ENCODE measurements at places on chromosomes 7 and 10.

GRCh38 chr10:12980102-12980661 is 21.3 kb downstream of the CCDC3 start:
- H3K27ac ChIP-seq, result no peak overlapping the region
- H3K4me1 ChIP-seq, result peaks cover 4% of the 10 kb centered on the region
- no peak overlapping the region for H3K4me3 ChIP-seq
- DNase-seq, result no peak

GRCh38 chr10:122992031-122992585 is 11.9 kb downstream of the PSTK start:
- no peak overlapping the region for H3K4me3 ChIP-seq
- H3K36me3 ChIP-seq, result no peaks in the 10 kb centered on the region
- no peaks in the 10 kb centered on the region for H3K4me1 ChIP-seq
- H3K27me3 ChIP-seq, result no peaks in the 10 kb centered on the region
- DNase-seq, result no peak
- H3K27ac ChIP-seq, result no peak overlapping the region

DNA sequence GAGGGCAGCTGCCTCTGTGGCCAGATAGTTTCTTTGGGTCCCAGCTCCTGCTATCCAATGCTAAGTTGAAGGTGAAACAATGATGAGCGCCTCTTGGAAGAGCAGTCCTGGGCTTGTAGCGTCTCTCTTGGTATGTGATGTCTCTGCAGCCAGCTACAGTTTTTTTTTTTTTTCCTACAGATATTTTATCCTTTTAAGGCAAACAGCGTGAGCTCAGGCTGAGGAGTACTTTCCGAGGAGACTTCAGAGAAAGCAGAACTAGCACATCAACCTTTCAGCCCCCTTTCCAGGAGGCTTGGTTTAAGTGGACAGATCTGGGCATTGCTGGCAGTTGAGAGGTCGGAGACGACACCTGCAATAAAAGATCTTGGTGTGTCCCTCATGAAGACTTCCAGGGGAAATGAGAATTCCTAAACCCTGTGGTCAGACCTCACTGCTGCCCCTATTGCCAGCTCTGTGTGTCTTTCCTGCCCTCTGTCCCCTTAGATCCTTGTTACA is 9.1 kb downstream of the PRKG1 start:
- no peaks in the 10 kb centered on the region for H3K36me3 ChIP-seq
- DNase-seq, result no peak
- no peak overlapping the region for H3K27ac ChIP-seq

DNA sequence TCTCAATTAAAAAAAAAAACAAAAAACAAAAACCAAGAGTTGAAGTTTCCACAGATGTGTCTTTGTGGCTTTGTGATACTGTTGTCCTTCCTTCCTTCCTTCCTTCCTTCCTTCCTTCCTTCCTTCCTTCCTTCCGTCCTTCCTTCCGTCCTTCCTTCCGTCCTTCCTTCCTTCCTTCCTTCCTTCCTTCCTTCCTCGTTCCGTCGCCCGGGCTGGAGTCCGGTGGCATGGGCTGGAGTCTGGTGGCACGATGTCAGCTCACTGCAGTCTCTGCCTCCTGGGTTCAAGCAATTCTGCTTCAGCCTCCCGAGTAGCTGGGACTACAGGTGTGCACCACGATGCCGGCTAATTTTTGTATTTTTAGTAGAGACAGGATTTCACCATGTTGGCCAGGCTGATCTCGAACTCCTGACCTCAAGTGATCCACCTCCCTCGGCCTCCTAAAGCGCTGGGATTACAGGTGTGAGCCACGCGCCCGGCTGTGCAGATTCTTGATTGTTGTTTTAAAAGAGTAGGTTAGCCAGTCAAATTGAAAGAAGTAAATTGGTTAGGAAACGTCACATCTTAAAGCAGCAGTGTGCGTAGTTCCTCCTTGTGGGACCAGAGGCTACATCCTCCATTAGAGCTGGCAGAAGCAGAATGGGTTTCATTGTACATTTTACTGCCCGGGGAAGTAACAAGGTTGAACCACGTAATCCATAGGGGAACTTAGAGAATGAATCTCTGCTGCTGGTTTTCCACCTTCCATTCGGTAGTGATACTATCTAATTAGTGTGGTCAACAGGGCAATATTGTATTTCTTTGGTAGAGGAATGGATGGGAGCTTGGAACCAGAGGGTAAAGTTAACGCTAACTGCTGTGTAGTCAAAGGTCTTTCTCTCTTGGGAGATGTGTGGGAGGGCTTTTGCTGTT is 20.6 kb downstream of the DNAJB6 start:
- no peaks in the 10 kb centered on the region for H3K36me3 ChIP-seq
- no peak for DNase-seq
- H3K4me1 ChIP-seq, result peaks cover 75% of the 10 kb centered on the region
- H3K4me3 ChIP-seq, result no peak overlapping the region
- H3K27me3 ChIP-seq, result no peaks in the 10 kb centered on the region

- no peak for DNase-seq
- H3K4me3 ChIP-seq, result no peak overlapping the region
- peaks cover 28% of the 10 kb centered on the region for H3K4me1 ChIP-seq
- no peaks in the 10 kb centered on the region for H3K27me3 ChIP-seq
- peak overlapping the region; percentile 32 for H3K27ac ChIP-seq
These were observed 39.5 kb downstream of the PRKAG2 start for GRCh38 chr7:151837285-151838042.

DNA sequence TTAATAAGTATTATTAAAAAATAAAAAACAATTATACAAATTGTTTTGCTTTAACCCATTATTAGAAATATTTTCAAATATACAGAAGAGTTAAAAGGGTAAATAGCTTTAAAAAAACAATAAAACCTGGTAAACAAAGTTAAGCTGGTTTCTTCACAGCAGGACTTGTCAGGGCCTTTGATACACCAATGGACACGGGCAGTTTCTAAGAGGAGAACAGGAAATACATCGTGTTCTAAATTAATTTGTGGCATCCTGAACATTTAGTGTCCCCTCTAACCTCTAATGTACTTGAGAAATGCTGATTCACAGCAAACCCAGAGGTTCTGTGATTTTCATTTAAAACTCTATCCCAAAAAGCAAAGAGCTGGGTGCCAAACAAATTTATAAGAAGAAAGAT is 80.8 kb downstream of the RAB11FIP2 start:
- no peaks in the 10 kb centered on the region for H3K4me1 ChIP-seq
- no peak for DNase-seq
- H3K27me3 ChIP-seq, result no peaks in the 10 kb centered on the region
- no peak overlapping the region for H3K27ac ChIP-seq

DNA sequence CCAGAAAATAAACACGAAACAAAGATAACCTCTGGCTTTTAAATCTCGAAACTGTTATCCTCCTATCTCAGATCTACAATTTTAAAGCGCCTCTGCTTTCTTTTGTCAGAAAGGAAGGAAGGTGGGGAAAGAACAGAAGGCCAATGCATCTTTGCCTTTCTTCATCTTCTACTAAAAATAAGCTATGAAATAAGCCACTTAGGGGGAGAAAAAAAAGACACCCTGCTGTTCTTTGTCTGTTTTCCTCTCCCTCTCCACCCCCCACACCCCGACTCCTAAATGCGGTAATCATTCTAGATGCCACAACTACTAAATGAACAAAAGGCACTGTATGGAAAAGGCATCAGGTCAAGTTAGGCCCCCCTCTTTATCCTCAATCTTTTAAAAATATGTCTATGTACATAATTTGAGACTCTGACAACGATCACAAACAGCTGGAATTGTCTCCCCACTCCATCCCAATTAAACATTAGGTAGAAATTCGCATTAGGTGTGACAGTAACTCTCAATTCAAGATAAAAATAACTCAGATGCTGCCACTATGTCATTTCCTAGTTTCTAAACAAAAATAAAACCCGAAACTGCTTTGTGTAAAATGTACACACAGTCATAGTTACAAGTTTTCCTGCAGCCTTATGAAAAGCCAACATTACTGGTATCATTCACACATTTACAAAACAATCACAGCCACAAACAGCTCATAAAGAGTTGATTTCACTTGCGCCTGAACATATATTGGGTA is 2.4 kb downstream of the UBE2H start:
- H3K27ac ChIP-seq, result peak overlapping the region; percentile 100
- peaks cover 24% of the 10 kb centered on the region for H3K4me1 ChIP-seq
- peaks cover 10% of the 10 kb centered on the region for H3K36me3 ChIP-seq

GRCh38 chr7:43211693-43212092 is 99.2 kb downstream of the HECW1 start:
- peaks cover 18% of the 10 kb centered on the region for H3K27me3 ChIP-seq
- no peaks in the 10 kb centered on the region for H3K36me3 ChIP-seq
- no peaks in the 10 kb centered on the region for H3K4me1 ChIP-seq

GRCh38 chr10:58994226-58995057 is 182.0 kb upstream of the PHYHIPL start:
- H3K27me3 ChIP-seq, result no peaks in the 10 kb centered on the region
- no peaks in the 10 kb centered on the region for H3K4me1 ChIP-seq
- H3K27ac ChIP-seq, result no peak overlapping the region
- no peak overlapping the region for H3K4me3 ChIP-seq

GRCh38 chr10:113980408-113981087 is 63.1 kb upstream of the ADRB1 start:
- no peaks in the 10 kb centered on the region for H3K4me1 ChIP-seq
- no peaks in the 10 kb centered on the region for H3K36me3 ChIP-seq
- H3K27me3 ChIP-seq, result no peaks in the 10 kb centered on the region
- no peak overlapping the region for H3K27ac ChIP-seq
- no peak for DNase-seq

GRCh38 chr10:97759946-97760345 is 11.9 kb downstream of the SFRP5 start:
- no peak for DNase-seq
- H3K36me3 ChIP-seq, result peaks cover 78% of the 10 kb centered on the region
- no peak overlapping the region for H3K4me3 ChIP-seq
- H3K27me3 ChIP-seq, result no peaks in the 10 kb centered on the region
- H3K27ac ChIP-seq, result no peak overlapping the region
- H3K4me1 ChIP-seq, result no peaks in the 10 kb centered on the region

DNA sequence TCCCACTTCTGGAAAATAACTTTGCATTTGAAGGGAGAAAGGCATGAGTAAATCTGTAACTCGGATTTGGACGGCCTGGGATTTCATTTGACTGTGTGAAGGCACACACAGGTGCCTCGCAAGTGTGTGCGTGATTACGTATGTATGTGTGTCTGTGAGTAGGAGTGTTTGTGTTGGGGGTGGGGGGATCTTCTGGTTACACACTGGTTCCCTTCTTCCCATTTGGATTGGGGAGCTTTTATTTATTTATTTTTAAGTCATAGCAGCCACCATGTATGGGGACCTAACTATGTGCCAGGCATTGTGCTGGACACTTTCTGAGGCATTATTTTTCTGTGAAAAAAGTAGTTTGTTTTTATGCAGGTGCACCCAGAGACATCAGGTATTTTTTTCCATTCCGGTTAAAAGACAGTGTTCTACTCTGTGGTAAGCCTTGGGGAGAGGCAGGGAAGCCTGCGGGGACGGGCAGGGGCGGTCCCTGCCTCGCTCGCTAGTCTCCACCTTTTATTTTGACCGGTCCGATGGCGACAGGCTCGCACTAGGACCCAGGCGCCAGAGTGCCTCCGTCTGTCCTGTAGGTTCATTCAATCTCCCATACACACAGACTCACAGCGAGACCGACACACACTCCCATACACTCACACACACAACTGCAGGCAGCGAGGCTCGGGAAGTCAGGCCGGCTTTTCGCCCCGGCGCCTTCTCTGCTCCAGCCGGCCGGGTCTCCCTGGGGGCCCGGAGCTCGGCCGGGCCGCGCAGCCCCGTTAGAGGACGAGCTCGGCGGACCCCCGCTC is at the start of gene MXI1:
MXI1 (plus strand) TSS at position 595 of the 794 bp plus-strand sequence. CDS start 204 bp downstream, outside the sequence.
- peak within 1 kb of the TSS; percentile 95 for H3K27ac ChIP-seq
- no peaks in the 10 kb centered on the region for H3K36me3 ChIP-seq
- DNase-seq, result peak; percentile 8

DNA sequence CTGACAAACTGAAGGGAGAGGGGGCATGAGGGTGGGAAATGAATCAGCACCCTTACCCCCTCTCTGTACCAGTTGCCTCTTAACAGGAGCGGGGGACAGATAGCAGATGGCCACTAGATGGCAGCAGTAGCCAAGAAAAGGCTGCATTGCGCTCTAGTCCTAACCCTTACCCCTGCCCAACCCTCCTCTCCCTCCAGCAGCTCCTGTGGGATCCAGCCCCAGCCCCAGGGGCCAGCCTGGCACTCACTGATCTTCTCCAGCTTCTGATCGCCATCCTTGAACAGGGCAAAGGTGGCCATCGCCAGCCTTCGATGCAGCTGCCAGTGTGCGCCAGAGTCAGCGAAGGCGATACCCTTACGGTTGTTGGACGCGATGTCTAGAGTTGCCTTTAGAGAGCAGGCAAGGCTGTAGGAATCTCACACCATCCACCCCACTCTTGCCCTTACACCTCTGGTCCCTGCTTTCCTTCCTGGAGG is 2.2 kb downstream of the CYP17A1 start:
- H3K27me3 ChIP-seq, result no peaks in the 10 kb centered on the region
- no peak overlapping the region for H3K27ac ChIP-seq
- no peaks in the 10 kb centered on the region for H3K4me1 ChIP-seq
- H3K36me3 ChIP-seq, result no peaks in the 10 kb centered on the region
- H3K4me3 ChIP-seq, result no peak overlapping the region

DNA sequence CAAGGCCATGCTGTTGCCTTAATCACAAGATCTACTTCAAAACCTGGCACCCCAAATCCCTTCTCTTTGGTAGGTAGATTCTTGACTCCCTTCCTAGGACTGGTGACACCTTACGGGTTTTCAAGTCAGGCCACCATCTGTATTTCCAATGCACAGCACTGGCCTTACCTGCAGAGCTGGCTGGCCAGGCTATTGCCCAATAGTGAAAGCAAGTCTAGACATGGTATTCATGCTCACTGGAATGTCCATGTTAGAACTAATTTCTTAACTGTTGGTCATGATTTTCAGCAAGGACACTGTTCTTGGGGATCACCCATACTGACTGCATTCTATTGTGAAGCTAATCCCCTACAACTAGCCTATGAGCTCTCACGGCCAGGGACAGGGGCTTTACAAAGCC is 313.1 kb upstream of the RNF32 start:
- H3K27me3 ChIP-seq, result no peaks in the 10 kb centered on the region
- no peaks in the 10 kb centered on the region for H3K36me3 ChIP-seq
- no peaks in the 10 kb centered on the region for H3K4me1 ChIP-seq
- no peak overlapping the region for H3K4me3 ChIP-seq

GRCh38 chr7:82615527-82615926 is 171.9 kb upstream of the CACNA2D1 start:
- H3K36me3 ChIP-seq, result no peaks in the 10 kb centered on the region
- no peaks in the 10 kb centered on the region for H3K4me1 ChIP-seq
- H3K27me3 ChIP-seq, result no peaks in the 10 kb centered on the region
- H3K27ac ChIP-seq, result no peak overlapping the region
- H3K4me3 ChIP-seq, result no peak overlapping the region

All from esophagus squamous epithelium (tissue), 5 donors.